ENCODE measurements at places on chromosomes 12 and 14.

DNA sequence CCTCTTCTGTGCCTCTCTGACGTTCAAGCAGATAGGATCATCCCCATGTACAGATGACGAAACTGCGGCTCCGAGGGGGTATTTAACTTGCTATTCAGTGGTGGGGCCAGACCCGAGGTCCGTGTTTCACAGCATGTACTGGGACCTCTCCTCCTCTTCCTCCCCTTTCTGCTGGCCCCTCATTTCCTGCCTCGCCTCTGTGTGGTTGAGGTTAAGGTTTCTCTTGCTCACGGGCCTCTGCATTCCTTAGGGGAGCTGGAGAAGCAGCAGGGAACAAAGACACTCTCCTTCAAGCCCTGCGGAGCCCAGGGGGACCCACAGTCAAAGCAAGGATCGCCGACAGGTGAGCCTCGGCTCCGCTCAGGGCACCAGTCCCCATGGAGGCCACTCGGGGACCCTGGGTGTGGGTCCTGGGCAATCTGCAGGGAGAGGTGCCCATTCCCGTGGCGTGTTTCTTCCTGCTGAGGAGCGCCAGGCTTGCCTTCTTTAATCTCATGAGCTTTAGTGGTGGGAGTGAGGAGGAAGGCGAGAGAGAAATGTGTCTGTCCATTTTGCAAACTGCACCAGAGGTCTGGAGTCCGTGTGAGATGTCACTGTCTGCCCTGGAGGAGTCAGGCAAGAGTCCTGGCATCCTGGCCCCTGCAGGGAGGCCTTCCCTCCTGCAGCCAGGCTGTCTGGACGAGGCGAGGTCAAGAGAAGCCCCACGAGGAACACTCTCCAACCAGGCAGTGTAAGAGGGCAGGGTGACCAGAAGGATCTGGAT lies 45.0 kb downstream of the SLC6A12 start:
- DNase-seq = no peak

GRCh38 chr14:55201219-55202101 lies 10.1 kb upstream of the DLGAP5 start:
- no peak for DNase-seq

DNA sequence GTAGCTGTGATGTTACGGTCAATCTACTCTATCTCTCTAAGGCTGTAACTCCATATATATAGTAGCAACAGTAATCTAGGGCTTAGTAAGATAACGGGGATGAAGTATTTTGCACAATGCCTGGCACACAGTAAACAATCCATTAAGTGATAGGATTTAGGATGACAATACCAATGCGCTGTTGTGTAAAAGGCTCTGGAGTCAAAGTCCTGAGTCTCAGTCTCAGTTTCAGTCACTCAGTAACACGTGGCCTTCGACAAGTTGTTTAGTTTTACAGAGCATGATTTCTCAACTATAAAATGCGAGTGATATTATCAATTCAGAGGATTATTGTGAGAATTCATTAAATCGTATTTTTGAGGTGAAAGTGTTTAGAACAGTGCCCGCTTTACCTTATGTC lies 162.4 kb downstream of the GARIN6 start:
- no peak for DNase-seq

DNA sequence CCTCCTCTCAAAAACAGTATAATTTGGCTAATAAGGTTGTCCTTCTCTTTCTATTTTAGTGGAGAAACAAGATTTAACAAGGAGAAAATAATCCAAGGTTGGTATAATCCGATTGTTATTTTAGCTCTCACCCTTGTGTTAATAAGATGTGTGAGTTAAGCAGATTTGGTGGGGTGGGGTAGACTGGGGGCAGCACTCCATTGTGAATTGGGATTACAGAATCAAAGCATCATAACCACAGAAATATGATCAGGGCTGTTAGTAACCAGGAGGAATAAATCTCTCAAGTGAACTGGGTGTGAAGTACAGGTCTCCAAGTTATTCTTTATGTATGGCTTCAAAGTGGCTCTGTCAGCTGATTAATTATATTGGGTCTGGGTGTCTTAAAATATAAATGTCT lies 10.2 kb downstream of the TIGAR start:
- no peak for DNase-seq

All from activated CD4-positive, alpha-beta T cell treated with anti-CD3 and anti-CD28 coated beads for 1 hour (primary cell).